Anterior cingulate cortex (tissue), 58 donors: ENCODE measurements at places on chromosomes 6 and 20.

- no peak for DNase-seq
Observed at GRCh38 chr6:42136508-42137193, 5.8 kb downstream of the C6orf132 start.

- no peak for DNase-seq
Observed at GRCh38 chr20:32702706-32703425, 29.1 kb upstream of the C20orf203 start.

DNA sequence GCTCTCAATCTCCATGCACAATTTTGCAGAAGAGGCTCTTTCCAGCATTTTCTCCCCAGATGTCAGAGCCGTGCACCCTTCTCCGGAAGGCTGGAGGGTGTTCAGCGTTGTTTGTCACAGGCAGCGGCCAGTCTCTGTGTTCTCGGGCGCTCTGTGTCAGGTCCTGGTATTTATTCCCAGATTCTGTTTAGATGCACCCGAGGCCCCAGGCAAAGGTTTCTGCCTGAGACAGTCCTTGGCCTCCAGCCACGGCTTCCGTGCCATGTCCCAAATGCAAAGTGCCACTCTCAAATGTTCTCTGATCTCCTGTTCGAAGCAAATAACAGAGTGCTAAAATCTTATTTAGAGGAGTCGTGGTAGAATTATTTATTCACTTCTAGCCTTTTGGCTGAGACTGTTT, 140.3 kb upstream of the AGPAT4 start:
- DNase-seq = no peak

DNA sequence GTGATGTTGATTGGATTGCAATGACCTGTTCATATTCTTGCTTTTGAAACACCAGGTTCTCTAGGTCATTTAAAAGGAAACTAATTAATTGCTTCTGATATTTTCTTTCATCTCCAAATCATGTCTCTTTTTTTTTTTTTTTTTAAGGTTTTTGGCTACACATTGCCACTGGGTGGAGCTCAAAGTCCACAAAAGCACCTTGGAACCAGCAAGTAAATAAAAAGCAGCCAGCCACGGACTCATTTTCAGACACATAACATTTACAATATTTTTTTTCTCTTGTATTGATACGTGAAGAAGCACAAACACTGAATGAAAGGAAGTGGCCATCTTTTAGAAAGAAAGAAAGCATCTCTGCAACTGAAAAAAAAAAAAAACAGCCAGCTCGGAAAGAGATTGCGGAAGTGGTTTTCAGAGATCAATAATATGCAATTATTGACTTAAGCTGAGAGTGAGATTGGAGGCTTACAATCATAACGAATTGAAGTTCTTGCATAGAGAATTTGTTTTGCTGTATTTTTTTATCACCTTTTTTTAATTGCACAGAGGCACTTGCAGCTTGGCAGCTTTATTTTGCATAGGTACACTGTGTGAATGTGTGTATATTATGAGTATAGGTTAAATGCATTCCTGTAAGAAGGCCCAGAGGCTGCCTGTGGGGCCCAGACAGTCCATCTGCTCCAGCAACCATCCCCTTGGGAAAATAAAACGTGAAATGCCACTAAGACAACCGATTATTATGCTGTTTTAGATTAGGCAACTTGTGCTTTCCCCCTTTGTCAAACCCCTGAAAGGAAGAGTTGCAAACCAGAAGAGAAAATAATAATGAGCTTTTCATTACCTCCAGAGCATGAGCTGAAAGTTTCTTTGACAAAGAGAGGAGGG, 28.2 kb downstream of the CGA start:
- no peak for DNase-seq

- no peak for DNase-seq
Observed at GRCh38 chr6:3281631-3282475, 23.1 kb downstream of the PSMG4 start.

- DNase-seq = no peak
Observed at GRCh38 chr6:42993445-42993844, 9.1 kb downstream of the PPP2R5D start.

- no peak for DNase-seq
Observed at GRCh38 chr6:3292431-3293197, 33.9 kb downstream of the PSMG4 start.

- DNase-seq = no peak
Observed at GRCh38 chr6:31489086-31489485, 8.9 kb upstream of the MICB start.

DNA sequence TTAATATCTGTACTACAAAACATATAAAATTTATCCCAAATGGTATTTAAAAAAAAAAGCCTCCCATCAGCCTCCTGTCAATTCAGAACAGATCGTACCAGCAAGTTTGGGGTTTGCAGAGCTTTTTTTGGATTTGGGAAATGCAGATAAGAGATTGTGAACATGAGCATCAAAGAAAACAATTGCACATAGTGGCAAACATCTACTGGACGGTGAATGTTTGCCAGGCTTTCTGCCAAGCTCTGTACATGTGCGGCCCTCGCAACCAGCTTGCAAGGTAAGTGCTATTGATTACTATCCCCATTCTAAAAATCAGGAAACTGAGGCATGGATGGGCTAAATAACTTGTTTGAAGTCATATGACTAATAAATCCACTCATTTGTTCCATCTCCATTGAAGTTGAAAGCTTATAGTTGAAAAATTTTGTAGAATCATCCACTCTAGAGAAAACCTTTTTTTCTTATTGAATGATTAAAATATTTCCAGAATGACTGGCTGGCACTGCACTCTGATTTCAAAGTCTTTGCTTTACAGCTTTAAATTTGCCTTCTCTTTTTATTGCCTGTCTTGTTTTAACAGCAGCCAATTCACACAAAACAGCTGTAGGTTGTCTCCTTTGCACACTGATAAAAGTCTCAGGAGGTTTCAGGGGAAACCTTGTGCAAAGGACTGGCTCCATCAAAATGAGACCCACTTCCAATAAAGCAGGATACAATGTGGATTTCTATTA, 37.4 kb upstream of the SIRT5 start:
- DNase-seq = no peak

DNA sequence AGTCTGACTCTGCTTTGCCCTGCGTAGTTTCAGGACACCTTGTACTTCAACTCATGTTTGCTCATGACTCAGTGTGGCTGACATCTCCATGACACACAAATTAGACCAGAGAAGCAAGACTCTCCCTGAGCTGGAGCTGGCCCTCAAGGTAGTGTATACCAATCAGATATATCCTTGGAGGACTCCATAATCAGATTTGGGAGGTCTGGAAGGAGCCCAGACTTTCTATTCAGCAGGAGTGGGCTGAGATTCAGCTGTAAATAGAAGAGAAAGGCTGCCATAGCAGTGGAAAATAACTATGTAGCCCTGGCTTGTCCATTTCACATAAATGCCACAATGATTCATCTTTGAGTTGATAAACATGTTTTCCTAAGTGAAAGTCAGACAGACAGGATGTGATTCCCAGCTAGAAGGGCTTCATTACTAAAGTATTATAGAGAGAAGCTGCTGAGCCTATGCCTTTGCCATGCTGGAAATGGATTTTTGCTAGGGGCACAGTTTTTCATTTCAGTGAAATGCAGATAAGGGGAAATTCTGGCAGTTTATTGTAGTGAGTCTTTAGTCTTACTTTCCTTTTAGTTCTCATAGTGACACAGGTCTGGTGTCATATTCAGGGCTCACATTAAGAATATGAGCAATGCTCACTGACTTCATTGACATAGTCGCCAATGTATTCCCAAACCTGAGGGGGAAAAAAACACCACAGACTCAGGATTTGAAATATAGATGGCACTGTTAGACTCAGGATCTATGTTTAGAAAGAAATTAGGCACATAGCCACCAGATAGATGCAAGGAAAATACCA, 95.3 kb downstream of the CLVS2 start:
- peak; percentile 2 for DNase-seq

DNA sequence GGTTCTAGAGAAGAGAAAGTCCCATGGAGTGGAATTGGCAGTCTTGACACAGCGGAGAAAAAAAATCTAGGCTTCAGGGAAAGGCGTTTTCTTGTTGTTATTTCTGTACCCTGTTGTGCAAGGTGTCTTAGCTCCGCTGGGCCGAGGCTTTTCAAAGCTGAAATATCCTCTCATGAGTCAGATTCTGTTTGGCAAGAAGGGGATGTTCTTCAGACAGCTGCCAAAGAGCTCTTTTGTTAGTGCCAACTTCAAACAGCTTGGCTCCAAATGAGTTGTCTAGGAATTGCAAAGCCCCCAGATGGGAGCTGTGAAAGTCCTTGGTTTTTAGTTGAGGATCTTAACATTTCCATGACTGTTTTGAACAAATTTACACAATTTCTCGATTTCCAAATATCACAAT, 45.6 kb downstream of the LRRN4 start:
- peak; percentile 30 for DNase-seq

GRCh38 chr6:9942131-9942530, 472.7 kb downstream of the TFAP2A start:
- no peak for DNase-seq

GRCh38 chr6:11278207-11278559, 45.7 kb upstream of the NEDD9 start:
- DNase-seq = no peak

DNA sequence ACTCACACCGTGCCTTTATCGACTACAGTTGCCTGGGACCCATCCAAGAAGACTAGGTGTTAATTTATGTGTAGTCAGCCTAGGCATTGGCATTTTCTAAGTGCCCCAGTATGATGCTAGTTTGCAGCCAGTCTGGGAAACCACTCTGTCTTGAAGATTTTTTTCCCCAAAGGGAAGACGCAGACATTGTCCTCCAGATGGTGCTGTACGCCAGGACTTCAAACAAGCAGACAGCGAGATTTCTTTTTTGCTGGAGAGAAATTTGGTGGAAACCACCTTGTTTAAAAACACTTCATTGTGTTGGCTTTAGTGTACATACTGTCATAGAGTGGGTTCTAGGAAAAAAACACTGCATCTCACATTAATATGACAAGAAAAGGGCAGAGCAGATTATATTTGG, 30.0 kb downstream of the ALDH5A1 start:
- DNase-seq = no peak
